Caco-2 (cell line): ENCODE measurements at places on chromosomes 16 and 17. TPM values are rescaled to one million over a fixed set of nuclear protein-coding genes. Genes with fewer than 3 reads are reported as not detected.

- DNase-seq = no peak
These were observed 33.8 kb downstream of the MPRIP start for GRCh38 chr17:17076066-17076465.

DNA sequence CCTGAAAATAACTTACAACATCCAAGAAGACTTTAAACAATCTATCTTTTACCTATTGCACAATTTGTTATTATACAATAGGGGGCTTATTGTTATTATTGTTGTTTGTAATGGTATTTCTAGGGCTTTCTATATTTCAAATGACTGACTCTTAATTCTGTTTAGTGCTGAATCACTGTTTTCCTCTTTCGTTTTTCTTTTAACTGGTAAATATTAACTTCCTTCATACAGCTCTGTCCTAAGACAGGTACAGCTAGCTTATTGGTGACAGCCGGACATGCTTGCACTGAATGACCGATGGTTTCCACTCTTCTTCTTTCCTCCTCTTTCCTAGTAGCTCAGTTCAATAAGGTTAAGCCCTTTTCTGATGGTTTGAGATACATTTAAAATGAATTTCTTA is 11.6 kb downstream of the KRTAP9-7 start:
- no peak for DNase-seq

GRCh38 chr16:56423584-56424403 is 1.6 kb downstream of the AMFR start:
- no peak for DNase-seq

DNA sequence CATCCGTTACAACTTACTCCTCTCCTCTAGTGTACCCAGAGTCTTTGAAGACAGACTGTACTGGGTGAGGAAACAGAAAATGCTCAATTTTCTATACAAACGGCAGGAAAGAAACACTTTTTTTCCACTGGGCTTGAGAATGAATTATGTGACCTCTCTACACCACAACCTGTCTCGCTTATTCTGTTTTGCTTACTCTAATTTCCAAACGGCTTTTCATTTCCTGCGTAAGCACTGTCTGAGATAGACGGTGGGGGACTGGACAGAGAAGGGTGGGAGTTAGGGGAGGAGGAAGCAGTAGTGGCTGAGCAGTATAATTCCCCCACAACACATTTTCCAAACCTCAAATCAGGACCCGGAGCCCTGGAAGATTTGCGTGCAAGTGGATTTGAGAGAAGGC is 191.4 kb upstream of the SDK2 start:
- DNase-seq = no peak

GRCh38 chr17:13874817-13875216 is 194.5 kb upstream of the COX10 start:
- DNase-seq = no peak

GRCh38 chr17:73595479-73595878 is 48.8 kb downstream of the SDK2 start:
- DNase-seq = no peak

GRCh38 chr17:72790190-72790589 is 302.3 kb downstream of the SLC39A11 start:
- no peak for DNase-seq

GRCh38 chr17:45953561-45953960 is 45.5 kb upstream of the STH start:
- no peak for DNase-seq

GRCh38 chr16:66933776-66934137 is 445 bp downstream of the CIAO2B start:
- DNase-seq = no peak

DNA sequence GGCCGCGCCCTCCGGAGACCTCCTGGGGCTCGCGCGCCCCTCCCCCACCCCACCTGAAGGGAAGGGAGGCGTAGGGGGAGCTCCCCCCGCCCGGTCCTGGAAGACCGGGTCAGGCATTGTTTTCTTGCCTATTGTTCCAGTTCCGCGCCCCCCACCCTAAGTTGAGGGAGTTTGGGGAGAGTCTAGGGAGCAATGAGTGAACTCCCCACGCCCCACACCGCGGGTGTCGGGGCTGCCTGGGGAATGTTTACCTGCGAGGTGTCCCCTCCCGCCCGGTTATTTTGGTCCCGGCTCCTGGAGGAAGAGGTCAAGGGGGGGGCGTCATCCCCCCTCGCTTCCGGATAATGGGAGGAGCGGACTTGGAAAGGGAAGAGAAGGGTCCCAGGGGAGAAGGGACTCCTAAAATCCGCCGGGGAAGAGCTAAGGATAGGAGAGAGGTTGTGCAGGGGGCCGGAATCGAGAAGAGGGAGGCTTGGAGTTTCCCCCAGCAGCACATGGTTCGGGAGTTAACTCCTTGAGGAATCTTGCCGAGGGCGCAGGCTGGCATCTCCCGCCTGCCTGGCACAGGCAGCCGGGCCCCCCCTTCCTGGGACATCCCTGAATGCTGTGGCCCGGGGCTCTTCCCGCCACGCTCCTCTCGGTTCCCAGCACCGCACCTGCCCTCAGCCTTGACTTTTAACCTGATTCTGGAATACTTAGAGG is 881 bp downstream of the MLLT6 start:
- DNase-seq = no peak

- DNase-seq = no peak
These were observed 5.8 kb downstream of the PIPOX start for GRCh38 chr17:29048440-29049368.

GRCh38 chr16:6898896-6899295 is 433.7 kb upstream of the RBFOX1 start:
- DNase-seq = no peak

DNA sequence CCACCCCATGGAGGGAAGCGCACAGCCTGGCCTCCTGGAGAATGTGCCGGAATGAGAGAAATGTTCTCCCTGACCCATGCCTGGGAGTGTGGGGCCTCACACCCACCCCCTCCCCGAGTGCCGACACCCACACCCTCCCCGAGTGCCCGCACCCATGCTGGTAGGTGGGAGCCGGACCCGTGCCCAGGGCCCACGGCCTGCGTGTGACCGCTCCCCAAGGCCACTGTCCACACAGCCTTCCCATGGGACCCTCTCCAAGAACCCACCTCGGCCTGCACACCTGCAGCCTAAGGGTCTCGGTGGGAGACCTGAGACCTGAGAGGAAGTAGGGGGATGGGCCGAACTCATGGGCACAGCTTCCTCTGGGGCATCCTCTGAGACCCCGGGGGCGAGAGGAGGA is 3.3 kb upstream of the PVALEF start:
- no peak for DNase-seq

DNA sequence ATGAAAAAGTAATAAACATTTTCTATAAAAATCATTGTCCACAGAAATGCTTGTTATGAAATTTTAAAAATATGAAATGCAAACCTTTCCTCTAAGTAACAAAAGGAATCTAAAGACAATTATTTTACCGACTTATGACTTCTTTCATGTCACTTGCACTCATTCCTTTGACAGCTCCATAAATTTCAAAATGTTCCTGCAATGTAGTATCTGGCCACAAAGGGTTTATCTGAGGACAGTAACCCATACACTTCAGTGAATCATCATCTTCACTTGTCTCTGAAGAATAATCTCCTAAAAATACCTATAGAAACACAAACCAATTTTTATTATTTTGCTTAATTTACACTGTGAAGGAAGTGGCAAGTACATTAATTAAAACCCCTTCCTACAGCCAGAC is 25.6 kb upstream of the ABCA10 start:
- no peak for DNase-seq

DNA sequence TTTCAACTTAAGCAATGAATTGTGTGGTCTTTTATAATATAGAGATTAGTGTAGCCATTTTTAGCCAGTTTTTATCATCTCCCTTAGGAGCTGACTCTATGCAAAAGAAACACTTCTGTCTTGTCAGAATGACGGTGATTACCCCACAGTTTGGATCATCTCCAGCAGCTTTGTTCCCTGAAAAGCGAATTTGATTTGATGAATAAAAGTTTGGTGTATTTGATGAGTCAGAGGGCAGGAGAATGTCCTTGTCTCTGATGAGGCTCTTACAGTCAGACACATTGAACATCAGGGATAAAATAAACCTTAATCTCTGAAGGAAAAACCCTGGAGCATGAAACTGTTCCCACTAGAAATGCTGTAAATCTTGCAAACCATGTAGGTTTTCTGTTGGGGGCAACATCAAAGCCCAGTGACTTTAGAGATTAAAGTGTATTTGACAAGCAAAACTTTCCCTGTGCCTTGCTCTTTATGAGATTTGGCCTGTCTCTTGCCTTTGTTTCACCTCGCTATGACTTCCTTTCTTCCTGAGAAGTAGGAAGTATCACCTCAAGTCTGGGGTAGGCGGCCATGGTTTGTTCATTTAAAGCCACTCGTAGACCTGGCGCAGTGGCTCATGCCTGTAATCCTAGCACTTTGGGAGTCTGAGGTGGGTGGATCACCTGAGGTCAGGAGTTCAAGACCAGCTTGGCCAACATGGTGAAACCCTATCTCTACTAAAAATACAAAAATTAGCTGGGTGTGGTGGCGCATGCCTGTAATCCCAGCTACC is 209.3 kb downstream of the FTO start:
- no peak for DNase-seq

GRCh38 chr17:48747445-48748363 is 19.2 kb upstream of the HOXB13 start:
- DNase-seq = no peak

- DNase-seq = no peak
These were observed 38.4 kb upstream of the VWA3A start for GRCh38 chr16:22053921-22054341.

The SLC13A5 gene
- 0.11 TPM in 1 of 2 replicates, not detected in the other for total RNA-seq

The ALDOC gene
- total RNA-seq = 16.3 and 17.7 TPM in 2 replicates

The SHISA9 gene
- 0.29 and 0.60 TPM in 2 replicates for total RNA-seq

The GPRC5C gene
- 75.0 and 83.2 TPM in 2 replicates for total RNA-seq

The IGF2BP1 gene
- 583 and 601 TPM in 2 replicates for total RNA-seq

The ARHGAP23 gene
- total RNA-seq = 69.7 and 83.5 TPM in 2 replicates

The ACSM3 gene
- total RNA-seq = 6.9 TPM in 2 replicates

The AURKB gene
- total RNA-seq = 82.8 and 89.4 TPM in 2 replicates

The NOG gene
- total RNA-seq = 0.28 and 0.32 TPM in 2 replicates

The HS3ST6 gene
- total RNA-seq = not detected in 2 replicates

The TRPV2 gene
- 0.28 and 0.41 TPM in 2 replicates for total RNA-seq

The MILR1 gene
- total RNA-seq = not detected in 2 replicates

The RAMP2 gene
- 21.4 and 24.3 TPM in 2 replicates for total RNA-seq

The SSTR5 gene
- 0.23 and 0.30 TPM in 2 replicates for total RNA-seq

The PRSS22 gene
- total RNA-seq = 131 TPM in 2 replicates
